Epithelial cell of proximal tubule (primary cell): ENCODE measurements at places on chromosomes 4 and X. TPM values are rescaled to one million over a fixed set of nuclear protein-coding genes. Genes with fewer than 3 reads are reported as not detected.

DNA sequence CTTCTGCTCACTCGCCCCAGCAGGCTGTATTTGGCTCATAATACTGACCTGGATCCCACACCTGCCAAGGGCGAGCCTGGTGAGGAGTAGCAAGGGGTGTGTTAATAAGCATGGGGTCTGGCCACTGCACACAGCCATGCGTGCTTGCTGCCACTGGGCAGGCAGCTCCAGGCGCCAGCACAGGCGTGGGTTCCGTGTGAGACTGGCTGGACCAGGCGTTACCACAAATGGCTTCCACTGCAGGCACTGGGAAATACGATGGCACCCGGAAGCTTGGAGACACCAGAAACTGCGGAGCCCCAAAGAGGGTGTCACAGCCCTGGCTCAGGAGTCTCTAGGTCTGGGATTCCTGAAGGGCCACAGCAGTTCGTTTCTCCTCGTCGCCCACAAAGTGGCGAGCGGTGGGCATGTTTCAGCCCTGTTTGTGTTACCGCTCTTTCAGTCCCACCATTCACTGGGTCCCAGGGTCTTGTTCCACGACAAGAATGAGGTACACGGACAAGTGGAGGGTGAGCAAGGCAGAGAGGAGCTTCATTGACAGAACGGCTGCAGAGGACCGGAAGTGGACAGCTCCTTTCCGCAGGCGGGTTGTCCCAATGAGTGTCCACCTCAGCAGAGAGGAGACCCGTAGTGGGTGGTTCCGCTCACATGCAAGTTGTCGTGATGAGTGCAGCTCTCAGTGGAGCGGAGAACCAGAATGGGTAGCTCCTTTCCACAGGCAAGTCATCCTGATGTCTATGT lies 428.9 kb downstream of the EPHA5 start:
- DNase-seq, result no peak

DNA sequence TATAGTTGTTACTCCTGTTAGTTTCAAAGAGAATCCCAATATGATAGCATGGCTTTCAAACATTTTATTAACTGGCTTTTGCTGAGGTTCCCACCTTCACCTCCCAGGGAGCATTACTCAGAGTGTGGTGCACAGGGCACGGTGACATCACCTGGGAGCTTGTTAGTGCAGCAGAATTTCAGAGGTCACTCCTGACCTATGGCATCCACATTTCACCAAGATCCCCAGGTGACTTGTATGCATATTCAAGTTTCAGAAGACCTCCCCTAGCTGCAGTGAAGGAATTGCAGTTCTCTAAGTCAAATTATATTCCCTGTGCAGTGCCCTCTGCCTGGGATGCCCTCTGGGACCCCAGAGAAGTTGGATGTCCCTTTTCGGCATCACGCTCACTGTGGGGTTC lies 29.7 kb upstream of the LNX1 start:
- no peak for DNase-seq

- DNase-seq, result no peak
Measured at GRCh38 chr4:68962868-68963267, 11.3 kb upstream of the UGT2A3 start.

- DNase-seq, result no peak
Measured at GRCh38 chr4:152356428-152357034, 179.4 kb downstream of the FBXW7 start.

- DNase-seq, result peak; percentile 86
Measured at GRCh38 chrX:14673764-14674163, 144.4 kb downstream of the GLRA2 start.

GRCh38 chr4:22091906-22092305 lies 143.3 kb upstream of the KCNIP4 start:
- DNase-seq, result no peak

GRCh38 chr4:8571702-8572685 lies 8.2 kb upstream of the GPR78 start:
- DNase-seq, result no peak

- DNase-seq, result no peak
Measured at GRCh38 chr4:84224522-84224921, 274.6 kb downstream of the NKX6-1 start.

- peak; percentile 43 for DNase-seq
Measured at GRCh38 chr4:26346203-26346620, 25.4 kb downstream of the RBPJ start.

DNA sequence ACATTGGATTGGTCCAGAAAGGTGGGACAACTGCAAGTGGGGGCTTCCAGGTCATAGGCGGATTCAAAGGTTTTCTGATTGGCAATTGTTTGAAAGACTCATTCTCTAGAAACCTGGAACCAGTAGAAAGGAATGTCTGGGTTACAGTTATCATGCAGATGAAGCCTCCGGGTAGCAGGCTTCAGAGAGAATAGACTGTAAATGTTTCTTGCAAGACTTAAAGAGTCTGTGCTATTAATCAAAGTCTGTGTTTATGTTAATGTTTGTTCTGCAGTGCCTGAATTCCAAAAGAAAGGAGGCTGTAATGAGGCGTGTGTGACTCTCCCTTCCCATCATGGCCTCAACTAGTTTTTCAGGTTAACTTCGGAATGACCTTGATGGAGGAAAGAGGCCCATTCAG lies 43.9 kb upstream of the GC start:
- DNase-seq, result no peak

DNA sequence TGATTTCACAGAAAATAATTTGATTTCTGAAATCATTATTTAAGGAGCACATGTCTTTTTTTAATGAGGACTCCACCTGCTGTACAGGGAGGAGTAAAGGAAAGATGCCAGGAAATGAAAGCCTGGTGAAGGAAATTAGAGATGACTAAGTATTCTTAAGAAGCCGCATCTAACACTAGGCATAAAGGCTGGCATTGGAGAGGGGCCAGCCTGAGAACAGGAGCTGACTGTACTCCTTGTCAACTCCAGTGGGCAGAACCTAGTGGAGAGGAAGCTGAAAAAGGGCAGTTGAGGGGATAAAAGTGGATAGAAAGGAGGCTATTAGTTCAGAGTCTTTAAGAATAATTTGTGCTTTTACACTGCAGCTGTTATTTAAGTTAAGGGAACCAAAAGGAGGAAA lies 393.0 kb downstream of the PPP1R2C start:
- peak; percentile 16 for DNase-seq

- no peak for DNase-seq
Measured at GRCh38 chrX:68842351-68842750, 13.5 kb downstream of the EFNB1 start.

GRCh38 chrX:136687457-136687856 lies 39.5 kb downstream of the CD40LG start:
- no peak for DNase-seq

GRCh38 chr4:168878623-168879022 lies 131.4 kb downstream of the CBR4 start:
- DNase-seq, result no peak

- DNase-seq, result no peak
Measured at GRCh38 chr4:48122756-48123155, 11.3 kb downstream of the TXK start.

DNA sequence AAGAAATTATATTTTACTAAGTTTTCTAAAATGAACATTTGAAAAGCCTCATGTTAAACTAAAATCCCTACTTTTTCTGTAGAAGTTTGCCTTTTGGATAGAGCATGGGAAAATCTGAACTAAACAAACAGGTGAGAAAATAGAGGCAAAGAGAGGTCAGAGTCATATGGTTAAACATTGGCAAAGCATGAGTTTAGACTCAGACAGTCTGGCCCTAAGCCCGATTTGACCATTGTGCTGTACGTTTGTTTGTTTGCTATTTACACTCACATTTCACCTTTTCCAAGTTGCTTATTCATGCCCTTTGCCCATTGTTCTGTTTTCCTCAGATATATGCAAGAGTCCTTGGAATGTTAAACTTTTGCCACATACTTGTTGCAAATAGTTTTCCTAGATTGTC lies 85.4 kb downstream of the TIGD2 start:
- DNase-seq, result peak; percentile 46

DNA sequence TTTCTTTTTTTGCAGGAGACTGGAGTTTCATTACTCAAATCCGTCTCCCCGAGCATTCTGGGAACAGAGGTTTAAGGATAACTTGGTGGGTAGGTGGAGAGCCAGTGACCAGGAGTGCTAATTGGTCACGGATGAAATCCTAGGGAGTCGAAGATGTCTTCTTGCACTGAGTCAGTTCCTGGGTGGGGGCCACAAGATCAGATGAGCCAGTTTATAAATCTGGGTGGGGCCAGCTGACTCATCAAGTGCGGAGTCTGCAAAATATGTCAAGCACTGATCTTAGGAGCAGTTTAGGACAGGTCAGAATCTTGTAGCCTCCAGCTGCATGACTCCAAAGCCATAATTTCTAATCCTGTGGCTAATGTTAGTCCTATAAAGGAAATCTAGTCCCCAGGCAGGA lies 741.3 kb downstream of the PCDH7 start:
- peak; percentile 19 for DNase-seq

DNA sequence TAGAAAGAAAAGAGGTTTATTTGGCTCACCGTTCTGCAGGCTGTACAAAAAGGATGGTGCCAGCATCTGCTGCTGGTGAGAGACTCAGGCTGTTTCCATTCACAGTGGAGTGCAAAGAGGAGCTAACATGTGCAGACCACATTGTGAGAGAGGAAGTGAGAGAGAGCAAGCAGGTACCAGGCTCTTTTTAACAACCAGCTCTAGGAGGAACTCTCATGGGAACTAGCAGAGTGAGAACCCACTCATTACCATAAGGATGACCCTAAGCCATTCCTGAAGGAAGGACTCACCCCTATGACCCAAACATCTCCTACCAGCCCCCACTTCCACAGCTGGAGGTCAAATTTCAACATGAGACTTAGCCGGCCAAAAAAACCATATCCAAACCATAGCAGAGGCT lies 158.6 kb upstream of the ADGRL3 start:
- no peak for DNase-seq

- DNase-seq, result no peak
Measured at GRCh38 chr4:101201421-101201820, 145.9 kb downstream of the PPP3CA start.

Gene C4orf36
- total RNA-seq, result 0.80 and 1.1 TPM in 2 replicates

Gene MAGEA9B
- total RNA-seq, result not detected in 2 replicates

Gene GBA3
- 0.63 TPM in 1 of 2 replicates, not detected in the other for total RNA-seq

Gene NUDT6
- 5.7 and 12.5 TPM in 2 replicates for total RNA-seq

Gene TIMP1
- total RNA-seq, result 123 and 241 TPM in 2 replicates

Gene MCF2
- 0.07 and 0.17 TPM in 2 replicates for total RNA-seq

Gene MAGEA12
- not detected in 2 replicates for total RNA-seq
